Stimulated activated CD4-positive, alpha-beta T cell treated with anti-CD3 and anti-CD28 coated beads, Interleukin-4, amount 100 ng/mL, for 1 hour (primary cell): ENCODE measurements at places on chromosomes 12 and 14.

- no peak for DNase-seq
These were observed 4.9 kb downstream of the ERGIC2 start for GRCh38 chr12:29376118-29376517.

- no peak for DNase-seq
These were observed 46.9 kb downstream of the SLC25A47 start for GRCh38 chr14:100370003-100370402.

DNA sequence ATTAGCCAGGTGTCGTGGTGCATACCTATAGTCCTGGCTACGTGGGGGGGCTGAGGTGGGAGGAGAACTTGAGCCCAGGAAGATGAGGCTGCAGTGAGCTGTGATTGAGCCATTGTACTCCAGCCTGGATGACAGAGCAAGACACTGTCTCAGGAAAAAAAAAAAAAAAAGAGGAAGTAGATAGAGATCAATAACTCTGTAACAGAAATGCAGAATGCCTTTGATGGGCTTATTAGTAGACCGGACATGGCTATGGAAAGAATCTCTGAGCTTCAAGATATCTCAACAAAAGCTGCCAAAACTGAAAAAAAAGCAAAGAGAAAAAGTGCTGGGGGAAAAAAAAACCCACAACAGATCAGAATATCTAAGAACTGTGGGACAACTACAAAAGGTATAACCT, 37.5 kb downstream of the GPR68 start:
- no peak for DNase-seq

DNA sequence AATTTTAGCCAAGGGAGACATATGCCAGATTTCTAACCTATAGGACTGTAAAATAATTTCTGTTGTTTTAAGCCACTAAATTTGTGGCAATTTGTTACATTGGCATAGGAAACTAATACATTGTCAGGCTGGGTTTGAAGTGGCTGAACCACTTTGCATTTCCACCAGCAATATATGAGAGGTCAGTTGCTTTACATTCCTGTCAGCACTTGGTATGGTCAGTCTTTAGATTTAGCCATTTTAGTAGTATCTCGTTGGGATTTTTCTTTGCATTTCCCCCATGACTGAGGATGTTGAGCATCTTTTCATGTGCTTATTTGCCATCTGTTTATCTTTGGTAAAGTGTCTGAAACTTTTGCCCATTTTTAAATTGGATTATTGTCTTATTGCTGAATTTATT, 3.9 kb downstream of the PALS1 start:
- DNase-seq: no peak

DNA sequence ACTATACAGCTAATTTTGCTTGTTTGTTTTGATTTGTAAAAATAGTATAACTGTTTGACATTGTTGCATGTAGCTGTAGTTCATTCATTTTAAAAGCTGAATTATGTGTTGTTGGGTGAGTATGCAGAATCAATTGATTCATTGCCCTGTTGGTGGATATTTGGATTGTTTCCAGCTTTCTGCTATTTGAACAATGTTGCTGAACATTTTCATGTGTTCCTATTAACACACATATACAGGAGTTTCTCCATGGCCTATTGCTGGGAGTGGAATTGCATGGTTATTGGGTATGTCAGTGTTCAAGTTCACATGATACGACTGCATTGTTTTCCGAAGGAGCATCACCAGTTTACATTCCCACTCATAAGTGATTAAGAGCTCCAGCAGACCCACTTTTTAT, 75.3 kb downstream of the SRGAP1 start:
- no peak for DNase-seq

GRCh38 chr12:78018939-78019338, 188.2 kb downstream of the NAV3 start:
- no peak for DNase-seq

DNA sequence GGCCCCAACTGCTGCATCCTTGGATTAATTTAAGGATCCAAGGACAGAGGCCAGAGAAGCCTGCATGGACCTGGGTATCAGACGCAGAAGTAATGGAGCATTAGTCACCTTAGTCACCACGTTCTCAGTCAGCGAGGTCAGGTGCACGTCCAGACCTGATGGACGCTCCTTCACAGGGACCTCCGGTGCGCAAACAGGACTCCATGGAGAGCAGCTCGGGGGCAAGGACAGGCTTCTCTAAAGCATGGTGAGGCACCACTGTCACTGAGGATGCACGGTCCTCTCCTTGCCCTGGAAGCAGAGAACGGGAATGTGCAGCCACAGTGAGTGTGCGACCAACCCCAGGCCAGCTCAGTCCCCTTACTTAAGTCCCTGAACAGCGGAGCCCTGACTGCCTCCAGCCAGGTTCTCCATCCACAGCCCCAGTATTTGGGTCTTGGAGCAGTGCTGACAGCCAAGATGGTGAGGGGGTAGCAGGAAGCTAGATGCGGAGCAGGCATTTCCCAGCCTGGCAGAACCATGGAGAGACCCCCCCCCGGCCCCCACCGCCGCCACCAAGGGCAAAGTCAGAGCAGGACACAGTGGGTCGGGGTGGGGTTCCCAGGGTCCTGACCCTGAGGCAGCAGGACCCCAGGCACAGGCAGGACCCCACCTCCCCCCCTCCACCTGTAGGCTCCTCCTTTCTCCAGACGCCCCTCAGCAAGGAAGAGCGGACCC, 253.4 kb upstream of the SFSWAP start:
- no peak for DNase-seq

- DNase-seq: no peak
These were observed 492.6 kb upstream of the GARIN6 start for GRCh38 chr12:99154983-99155336.

DNA sequence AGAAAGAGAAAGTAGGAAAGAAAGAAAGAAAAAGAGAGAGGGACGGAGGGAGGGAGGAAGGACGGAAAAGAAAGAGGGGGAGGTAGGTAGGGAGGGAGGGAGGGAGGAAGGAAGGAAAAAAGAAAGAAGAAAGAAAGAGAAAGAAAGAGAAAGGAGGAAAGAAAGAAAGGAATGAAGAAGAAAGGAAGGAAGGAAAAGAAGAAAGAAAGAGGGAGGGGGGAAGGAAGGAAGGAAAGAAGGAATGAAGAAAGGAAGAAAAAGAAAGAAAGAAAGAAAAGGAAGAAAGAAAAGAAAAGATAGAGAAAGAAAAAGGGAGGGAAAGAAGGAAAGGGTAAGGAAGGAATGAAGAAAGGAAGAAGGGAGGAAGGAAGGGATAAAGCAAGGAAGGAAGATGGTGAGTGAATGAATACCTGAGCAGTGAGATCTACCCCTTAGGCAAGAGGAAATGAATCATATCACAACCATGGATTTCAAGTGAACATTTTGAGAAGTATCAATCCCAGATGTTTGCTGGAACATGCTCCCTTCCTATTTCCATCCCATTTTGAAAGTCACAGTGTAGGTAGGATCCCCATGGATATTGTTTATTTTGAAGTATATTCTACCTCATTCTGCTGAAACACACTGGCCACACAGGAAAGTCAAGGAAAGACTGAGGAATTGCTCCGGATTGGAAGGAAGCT, 639.4 kb upstream of the TBX3 start:
- no peak for DNase-seq

- DNase-seq: no peak
These were observed 8.2 kb upstream of the A2M start for GRCh38 chr12:9123781-9124382.

DNA sequence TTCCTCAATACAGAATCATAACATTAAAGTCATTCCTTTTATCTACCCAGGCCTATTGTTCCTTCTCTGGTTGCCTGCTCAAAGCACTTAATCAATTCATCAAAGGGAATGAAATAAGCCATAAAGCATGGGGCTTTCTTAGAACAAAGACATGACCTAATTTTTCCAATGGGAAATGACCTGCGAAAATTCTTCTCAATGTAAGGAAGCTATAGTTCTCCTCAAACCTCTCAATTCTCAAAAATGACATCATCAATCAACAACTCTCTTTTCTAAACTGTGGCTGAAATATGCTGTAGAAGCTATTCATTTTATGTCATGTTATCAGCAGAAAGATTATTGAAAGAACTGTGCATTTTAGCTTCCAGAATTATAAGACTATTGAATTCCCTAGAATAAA, 116.0 kb upstream of the PTPRR start:
- no peak for DNase-seq

GRCh38 chr14:77023001-77023996, 5.2 kb downstream of the IRF2BPL start:
- peak; percentile 32 for DNase-seq

DNA sequence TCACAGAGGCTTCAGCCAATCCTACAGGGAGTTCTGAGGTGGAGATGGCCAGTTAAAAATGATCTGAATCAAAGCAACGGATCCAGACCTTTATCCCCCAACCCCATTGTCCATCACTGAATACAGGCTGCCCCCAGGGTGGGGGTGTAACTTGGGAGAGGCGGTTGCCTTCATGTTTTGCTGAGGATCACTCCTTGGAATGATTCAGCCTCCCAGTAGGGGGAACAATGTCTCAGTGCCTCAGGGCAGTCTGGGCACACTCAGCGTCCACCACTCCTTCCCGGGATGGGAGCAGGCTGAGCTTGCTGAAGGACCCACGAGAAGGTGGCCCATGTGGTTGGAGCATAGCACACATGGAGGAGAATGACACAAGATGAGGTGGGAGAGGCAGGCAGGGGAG, 60.2 kb downstream of the RFX4 start:
- DNase-seq: no peak

DNA sequence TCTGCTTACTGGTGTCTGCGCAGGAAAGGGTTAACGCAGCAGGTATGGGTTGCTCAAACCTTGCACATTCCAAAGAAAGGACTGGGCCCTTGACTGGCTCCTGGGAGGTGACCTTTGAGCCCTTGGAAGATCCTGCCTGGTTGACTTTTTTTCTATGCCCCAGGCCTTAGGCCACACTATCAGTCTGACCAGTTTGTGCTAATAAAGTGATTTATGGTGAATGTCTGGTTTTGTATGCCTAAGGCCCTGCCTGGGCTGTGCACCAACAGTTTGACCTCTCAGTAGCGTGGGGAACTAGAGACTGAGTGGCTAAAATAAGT, 61.4 kb upstream of the SCN8A start:
- DNase-seq: no peak

DNA sequence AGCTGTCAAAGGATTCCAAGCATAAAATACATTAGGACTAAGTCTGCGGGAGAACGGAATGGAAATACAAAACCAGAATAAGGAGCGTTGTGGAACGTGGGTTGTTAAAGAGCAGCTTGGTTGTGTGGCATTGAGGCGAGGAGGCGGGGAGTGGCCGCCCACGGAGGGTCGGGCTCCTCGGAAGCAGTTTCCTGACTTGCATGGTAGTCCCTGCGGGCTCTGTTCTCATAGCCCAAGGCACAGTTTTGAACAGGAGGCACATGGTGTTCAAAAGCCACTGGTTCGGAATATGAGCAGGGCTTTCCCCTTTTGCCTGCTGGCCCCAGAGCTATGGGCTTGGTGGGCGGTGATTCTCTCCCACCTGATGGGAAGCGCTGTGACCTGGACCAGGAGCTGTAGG, 12.2 kb downstream of the DDX51 start:
- DNase-seq: no peak

- DNase-seq: no peak
These were observed 369.8 kb upstream of the GARIN6 start for GRCh38 chr12:99277591-99278379.
